Esophagus squamous epithelium (tissue), 5 donors: ENCODE measurements at places on chromosomes 7 and 10.

GRCh38 chr7:117872561-117873309 lies 506 bp downstream of the CTTNBP2 start:
- DNase-seq, result no peak

DNA sequence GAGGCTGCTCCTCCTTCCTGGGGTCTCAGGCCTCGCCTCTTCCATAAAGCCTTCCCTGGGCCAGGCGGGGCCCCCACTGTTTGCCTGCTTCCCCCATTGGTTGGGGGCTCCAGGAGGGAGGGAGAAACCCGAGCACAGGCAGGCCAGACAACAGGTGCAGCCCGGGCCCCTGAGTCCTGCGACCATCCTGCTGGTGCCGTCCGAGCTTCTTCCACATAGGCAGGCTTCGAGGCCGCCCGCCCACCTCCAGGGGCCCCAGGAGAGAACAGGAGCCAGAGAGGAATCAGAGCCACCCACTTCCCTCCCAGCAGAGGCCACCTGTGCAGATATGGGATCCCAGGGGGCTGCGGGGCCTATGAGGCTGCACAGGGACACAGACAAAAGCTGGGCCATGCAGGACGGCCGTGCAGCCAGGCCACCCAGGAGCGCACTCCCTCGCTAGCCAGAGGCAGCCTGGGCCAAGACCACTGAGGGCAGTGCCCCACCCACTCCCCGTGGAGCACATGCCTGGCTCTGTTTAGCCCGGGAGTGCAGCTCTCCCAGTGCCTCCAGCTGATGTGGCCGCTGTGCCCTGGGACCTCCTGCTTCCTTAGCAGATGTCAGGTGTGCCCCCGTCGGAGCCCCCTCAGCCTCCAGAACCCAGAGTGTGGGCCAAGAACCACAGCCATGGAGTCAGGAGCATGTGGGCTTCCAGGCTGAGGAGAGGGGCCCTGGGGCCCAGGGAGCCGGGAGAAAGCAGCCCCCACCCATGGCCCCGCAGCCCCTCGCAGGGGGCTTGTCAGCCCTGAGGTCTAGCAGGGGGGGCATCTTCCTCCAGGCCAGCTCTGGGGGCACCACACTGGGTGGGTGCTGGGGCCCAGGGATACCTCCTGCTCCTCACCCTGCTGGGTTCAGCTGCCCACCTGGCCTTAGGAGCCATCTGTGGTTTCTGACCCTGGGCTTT lies 59.9 kb upstream of the INPP5A start:
- DNase-seq, result no peak

DNA sequence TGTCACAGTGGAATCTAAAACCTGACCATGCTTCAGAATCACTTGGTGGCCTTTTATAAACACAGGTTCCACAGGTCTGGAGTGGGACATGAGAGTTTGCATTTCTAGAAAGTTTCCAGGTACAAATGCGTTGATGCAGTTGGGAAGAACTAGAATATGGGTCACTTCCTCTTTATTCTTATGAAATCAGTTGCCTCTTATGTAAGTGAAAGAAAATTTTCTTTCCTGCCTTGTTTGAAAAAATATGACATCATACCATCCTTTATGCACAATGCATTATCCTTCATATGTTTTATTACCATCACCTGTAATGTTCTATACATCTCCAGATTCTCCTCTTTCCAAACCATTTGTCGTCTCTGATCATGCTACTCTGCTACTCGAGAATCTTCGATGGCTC lies 44.0 kb downstream of the PLXNA4 start:
- no peak for DNase-seq

DNA sequence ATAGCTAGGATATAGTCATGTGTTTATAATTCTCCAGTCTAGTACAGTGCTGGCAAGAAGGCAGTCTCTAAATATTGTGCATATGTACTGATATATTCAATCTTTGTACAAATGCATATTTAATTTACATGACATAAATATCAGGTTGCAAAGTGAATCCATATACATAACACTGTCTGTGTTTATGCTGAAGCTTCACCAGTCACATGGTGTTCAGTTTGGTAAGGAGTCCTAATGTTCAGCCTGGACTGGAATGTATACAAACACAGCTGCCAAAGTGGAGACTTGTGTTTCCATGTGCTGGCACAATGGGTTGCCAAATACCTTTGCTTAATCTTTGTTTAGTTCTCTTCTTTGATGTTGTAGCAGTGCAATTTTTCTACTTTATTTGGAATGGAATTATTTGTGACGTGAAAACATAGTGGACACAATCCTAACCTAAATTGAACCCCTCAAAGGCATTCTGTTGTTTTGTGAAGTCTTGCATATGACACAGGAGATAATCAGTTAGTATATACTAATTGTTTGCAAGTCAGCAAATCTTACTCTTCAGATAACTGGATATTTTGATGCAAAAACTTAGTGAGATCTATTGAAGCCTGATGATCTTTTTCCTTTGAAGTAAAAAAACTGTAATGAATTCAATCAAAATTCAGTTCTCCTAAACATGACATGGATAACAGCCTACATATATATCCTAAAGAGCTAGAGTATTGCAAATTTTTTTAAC lies 17.3 kb upstream of the ARL4A start:
- no peak for DNase-seq
